ENCODE measurements at places on chromosomes 1 and 21.
A peak's percentile ranks its signal among the peaks of the same experiment; 100 is the strongest.

DNA sequence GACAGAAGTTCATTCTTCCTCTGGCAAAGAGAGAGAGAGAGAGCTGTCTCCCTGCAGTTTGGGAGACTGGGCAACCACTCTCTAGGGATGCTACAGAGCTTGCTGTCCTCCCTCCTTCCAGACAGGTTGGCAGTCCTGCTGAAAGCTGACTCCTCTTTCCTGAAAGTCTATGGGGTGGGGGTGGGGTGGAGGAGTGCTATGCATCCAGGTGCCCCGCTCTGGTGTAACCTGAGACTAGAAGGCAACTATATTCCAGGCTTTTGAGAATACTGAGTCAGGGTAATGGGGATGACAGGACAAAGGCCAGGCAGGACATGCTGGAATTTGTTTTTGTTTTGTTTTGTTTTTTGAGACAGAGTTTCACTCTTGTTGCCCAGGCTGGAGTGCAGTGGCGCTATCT lies 55.4 kb downstream of the OPTC start:
- DNase-seq, result no peak

DNA sequence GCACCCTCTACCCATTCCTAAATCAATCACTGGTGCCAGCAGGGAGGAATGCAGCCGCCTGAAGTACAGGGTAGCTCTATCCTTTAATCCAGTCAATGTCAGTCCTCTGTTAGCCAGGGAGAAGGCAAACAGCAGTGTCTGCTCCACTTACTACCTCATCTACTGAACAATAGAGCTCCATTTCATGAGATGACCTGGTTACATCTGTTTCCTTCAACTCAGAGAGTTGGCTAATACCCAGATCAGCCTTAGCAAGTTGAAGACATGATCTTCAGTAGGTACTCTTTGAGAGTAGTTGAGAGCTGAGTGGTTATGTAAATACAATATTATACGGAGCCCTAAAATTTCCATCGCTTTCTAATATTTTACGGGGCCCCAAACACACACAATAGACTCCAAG lies 46.1 kb upstream of the CD34 start:
- no peak for DNase-seq

DNA sequence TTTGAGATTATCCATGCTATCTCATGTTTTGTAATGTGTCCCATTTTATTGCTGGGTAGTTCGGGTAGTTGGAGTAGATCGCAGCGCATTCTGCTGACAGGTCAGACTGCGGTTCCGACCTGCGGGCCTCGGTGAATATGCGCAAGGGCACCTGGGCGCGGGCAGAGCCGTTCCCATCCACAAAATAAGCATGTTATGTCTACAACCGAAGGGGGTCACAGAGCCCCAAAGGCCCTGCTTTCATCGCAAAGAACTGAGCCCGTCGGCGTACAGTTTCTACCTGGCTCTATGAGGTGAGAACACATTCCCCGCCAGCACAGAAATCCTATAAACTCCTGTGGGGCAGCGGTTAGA lies 88.4 kb downstream of the PRKAB2 start:
- peak; percentile 23 for DNase-seq

- DNase-seq, result no peak
Measured at GRCh38 chr1:224745394-224745793, 129.3 kb downstream of the CNIH3 start.

- peak; percentile 83 for DNase-seq
Measured at GRCh38 chr1:52033190-52034049, at the start of gene KTI12. Gene KTI12 (minus strand): TSS chr1:52033810. CDS start chr1:52033761, 49 bp downstream.

DNA sequence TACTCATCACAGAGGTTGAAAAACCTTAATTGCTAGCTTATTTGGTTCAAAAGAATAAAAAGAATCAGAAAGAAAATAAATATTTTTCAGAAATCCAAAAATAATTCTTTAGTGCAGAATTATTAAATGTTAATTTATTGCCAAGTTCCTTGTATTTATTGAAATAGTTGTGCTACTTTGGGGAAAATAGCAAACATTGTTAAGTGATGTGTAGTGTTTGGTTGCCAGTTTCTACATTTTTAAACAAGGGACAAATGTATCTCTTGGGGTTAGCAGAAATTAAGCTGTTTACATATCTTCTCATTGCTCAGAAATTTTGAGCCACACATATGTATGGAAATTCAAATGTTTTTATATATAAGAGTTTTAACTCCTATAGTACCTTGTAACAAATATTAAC lies 775.0 kb downstream of the USP25 start:
- DNase-seq, result no peak

GRCh38 chr1:109298666-109299557 lies 7.9 kb downstream of the MYBPHL start:
- no peak for DNase-seq

GRCh38 chr21:28482657-28483056 lies 510.0 kb downstream of the LTN1 start:
- no peak for DNase-seq

- DNase-seq, result no peak
Measured at GRCh38 chr1:215543191-215543606, 23.9 kb upstream of the KCTD3 start.

GRCh38 chr1:234614081-234614489 lies 4.1 kb upstream of the IRF2BP2 start:
- no peak for DNase-seq

- DNase-seq, result no peak
Measured at GRCh38 chr1:101408212-101409042, 171.6 kb downstream of the S1PR1 start.

DNA sequence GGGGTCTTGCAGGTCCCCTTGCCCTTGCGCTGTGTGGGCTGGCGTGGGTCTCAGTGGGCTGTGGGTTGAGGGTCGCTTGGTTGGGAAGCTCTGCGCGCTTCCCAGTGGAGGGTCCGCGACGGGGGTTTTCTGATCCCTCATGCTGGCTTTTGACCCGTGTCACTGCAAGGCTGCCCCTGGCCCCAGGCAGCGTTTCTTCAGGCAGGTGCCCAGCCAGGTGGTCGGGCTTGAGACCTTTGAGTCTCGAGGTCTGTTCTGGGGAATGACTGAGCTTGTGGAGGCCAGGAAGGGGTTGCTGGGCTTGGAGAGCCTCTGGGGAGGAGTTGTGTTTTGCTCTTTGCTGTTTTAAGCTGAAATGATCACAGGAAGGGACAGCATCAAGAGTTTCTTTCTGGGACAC lies 5.3 kb downstream of the SKI start:
- no peak for DNase-seq

DNA sequence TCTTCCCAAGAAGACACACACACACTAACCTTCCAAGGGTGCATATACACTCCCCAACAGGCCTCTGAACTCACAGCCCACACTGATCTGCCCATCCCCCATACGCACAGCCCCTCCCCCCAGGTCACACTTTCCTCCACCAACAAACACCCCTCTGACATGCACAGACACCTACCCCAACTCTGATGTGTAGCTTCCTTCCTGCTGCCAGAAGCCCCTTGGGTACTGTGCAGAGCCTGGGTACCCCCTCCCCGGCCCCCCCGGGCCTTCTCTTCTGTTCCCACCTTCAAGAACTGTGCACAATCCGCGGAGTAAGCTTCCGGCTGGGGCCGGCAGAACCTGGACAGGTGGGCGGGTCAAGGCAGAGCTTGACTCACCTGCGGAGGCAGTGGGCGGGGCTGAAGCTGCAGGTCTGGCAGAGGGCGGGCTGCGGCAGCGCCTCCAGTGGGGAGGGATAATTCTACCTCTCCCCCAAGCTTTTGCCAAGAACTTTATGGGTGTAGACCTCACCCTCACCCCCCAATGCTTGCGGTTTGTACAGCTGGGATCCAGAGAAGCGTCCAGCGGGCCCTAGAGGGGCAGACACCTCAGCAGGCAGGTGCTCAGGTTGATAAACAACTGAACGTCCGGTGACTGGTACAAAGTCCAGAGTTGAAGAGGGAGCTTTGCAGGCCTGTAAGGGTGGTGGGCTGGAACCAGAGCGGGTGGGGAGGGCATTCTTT lies at the start of gene C1orf210:
TSS of gene C1orf210 (minus strand) at position 313 of the 722 bp plus-strand sequence. CDS start 2,311 bp downstream, outside the sequence.
- no peak for DNase-seq

DNA sequence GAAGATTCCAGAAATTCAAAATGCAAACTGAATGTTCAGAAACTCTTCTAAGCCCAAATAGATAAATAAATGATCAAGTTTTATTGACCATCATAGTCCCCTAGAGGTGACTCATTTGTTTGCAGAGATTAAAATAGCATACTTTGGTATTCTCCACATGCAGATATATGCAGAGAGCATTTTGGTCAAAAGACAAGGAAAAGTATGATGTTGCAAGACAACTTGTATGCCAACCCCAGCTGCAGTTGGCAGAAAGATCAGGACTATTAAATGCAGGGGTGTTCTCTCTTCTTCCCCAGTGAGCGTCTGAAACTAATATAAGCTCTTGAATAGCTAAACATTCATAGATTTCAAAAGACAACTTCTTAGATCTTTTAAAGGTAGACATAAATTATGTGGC lies 404.9 kb downstream of the LTN1 start:
- DNase-seq, result no peak

- no peak for DNase-seq
Measured at GRCh38 chr1:54325284-54325683, 80.9 kb downstream of the SSBP3 start.

DNA sequence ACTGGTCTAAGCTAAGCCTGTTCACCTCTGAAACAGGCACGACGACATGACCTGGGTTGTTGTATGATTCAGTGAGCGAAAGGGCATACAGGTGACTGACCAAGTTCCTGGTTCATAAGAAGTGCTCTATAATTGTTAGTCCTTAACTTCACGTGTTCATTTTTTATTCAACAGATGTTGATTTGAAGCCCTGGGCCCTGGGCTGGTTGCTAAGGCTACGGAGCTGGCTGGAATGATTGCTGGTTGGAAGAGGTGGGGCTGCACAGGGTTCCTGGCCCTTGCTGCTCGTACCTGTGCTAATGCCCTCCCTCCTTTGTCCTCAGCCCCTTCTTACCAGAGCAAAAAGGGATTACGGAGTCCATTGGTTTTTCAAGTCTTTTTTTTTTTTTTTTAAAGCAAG lies 111.3 kb upstream of the CSF3R start:
- no peak for DNase-seq

- DNase-seq, result peak; percentile 23
Measured at GRCh38 chr1:181135437-181135731, 46.9 kb downstream of the IER5 start.

DNA sequence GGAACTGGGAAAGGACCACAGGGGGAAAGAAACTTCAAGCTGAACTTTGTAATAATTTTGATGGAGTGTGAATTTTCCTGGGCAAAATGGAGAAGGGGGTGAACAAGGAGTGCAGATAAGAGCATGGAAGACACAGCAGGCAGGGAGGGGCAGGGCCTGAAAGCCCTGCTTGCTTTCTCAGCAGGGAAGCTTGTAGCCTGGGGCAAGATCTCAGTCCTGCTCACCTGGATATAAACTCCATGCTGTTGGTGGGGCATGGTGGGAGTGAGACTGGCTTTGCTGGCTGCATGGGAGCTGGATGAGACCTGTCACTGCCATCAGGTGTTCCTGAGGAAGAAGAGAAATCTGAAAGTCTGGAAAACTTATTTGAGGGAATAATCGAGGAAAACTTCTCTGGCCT lies 58.7 kb upstream of the RC3H1 start:
- no peak for DNase-seq

- DNase-seq, result no peak
Measured at GRCh38 chr1:17573518-17574041, 34.1 kb downstream of the ARHGEF10L start.

- DNase-seq, result peak; percentile 6
Measured at GRCh38 chr1:197868751-197869489, 33.5 kb upstream of the C1orf53 start.

GRCh38 chr1:245742896-245743295 lies 588.1 kb downstream of the KIF26B start:
- no peak for DNase-seq

- no peak for DNase-seq
Measured at GRCh38 chr1:200945111-200945510, 50.4 kb downstream of the INAVA start.

GRCh38 chr1:71737768-71738167 lies 544.6 kb downstream of the NEGR1 start:
- no peak for DNase-seq

GRCh38 chr1:97996880-97997279 lies 76.0 kb upstream of the DPYD start:
- DNase-seq, result no peak

DNA sequence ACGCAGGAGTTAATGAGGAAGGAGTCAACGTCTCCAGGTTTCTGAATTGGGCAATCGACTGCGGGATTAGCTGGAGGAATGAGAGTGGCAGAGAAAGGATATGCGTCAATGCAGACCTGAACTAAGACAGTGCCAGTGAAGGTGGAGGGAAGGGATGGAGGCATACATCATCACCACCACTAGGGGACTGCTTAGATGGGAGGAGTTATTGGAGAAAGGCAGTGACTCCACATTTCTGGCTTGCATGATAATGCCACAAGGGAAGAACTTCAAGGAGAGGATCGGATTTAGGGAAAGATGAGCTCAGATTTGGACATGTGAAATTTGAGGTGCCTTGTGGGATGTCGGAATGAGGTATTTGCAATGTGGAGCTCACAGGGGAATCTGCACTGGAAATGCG lies 17.5 kb downstream of the VASH2 start:
- no peak for DNase-seq

GRCh38 chr1:38028105-38028591 lies 15.6 kb downstream of the UTP11 start:
- DNase-seq, result peak; percentile 73

GRCh38 chr21:33458861-33459260 lies 20.9 kb downstream of the TMEM50B start:
- no peak for DNase-seq

DNA sequence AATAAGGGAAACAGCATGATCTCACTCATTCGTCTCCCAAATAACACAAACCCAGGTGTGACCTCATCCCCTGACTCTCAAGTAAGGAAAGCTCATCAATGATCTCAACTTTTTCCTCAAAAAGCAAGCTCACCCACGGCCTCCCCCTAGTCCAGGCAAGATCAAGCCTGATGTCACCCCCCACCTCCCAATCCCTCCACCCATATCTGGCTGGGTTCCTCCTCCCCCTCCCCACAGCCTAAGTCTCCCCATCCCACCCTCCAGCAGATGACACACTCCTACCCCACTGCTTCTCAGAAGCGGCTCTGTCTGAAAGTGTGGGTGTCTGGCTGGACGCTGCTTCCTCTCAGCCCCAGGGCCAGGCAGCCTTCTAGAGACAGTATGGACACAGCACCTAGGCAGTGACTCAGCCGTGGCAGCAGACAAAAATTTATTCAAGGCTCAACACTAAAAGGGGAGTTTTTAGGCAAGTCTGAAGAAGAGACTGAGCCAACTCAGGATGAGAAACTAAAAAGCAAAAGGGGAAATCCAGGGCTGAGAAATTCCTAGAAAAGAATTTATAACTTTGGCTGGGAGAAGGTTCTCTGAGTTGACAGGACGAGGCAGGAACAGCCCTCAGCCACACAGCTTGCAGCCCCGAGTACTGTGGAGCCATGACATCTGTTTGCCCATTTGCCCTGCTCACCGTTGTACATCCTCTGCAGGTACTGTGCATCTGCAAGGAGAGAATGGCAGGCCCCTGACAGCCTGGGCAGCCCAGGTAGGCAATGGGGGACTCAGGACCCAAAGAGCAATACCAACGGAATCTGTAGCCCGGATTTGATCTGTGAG lies 81.6 kb upstream of the LRRC8D start:
- peak; percentile 60 for DNase-seq

DNA sequence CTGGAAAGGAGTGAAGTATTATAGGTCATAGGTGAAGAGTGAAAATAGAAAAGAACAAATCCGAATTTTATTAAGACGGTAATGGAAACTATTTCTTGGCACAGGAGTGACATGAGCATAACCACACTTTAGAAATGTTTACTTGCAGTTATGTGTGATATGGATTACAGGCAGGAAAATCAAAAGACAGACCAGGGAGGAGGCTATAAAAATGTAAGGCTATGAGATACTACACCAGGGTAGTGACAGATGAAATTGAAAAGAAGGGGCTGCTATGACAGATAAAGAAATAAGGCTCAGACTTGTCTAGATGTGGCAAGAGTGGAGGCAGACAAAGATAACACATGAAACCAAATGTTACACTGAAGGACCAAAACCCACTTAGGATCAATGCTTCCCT lies 31.7 kb downstream of the GPATCH2 start:
- no peak for DNase-seq

Data from stimulated activated CD4-positive, alpha-beta T cell treated with anti-CD3 and anti-CD28 coated beads, Interleukin-4, amount 100 ng/mL, for 1 hour (primary cell).